ENCODE measurements at places on chromosomes 13 and 19. TPM values are rescaled to one million over a fixed set of nuclear protein-coding genes. Genes with fewer than 3 reads are reported as not detected.

DNA sequence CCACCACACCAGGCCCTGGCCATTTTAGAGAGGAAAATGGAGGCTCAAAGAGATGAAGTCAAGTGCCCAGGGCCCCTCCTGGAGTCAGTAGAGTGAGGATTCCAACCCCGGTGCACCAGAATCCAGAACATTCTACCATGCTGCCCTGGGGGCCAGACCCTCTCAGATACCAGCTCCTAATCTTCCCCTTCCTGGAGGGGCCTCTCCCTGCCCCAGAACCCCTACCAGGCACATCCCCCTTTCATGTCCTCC lies 11.1 kb downstream of the CAPN12 start:
- no peak for DNase-seq

GRCh38 chr13:81762449-81762848 lies 1421.5 kb upstream of the SPRY2 start:
- no peak for DNase-seq

GRCh38 chr19:16330368-16330801 lies 5.8 kb downstream of the KLF2 start:
- no peak for DNase-seq

GRCh38 chr13:51928231-51928630 lies 66.5 kb downstream of the CCDC70 start:
- DNase-seq, result no peak

C1QTNF9 gene
- 0.47 TPM for polyA plus RNA-seq

MBD3L2 gene
- not detected for polyA plus RNA-seq

SPATA13 gene
- 66.8 TPM for polyA plus RNA-seq

C3 gene
- 21.2 TPM for polyA plus RNA-seq
